Ascending aorta (tissue), 2 donors: ENCODE measurements at places on chromosomes 4 and X.

- DNase-seq, result no peak
These were observed 22.4 kb downstream of the NEXMIF start for GRCh38 chrX:74902806-74903205.

DNA sequence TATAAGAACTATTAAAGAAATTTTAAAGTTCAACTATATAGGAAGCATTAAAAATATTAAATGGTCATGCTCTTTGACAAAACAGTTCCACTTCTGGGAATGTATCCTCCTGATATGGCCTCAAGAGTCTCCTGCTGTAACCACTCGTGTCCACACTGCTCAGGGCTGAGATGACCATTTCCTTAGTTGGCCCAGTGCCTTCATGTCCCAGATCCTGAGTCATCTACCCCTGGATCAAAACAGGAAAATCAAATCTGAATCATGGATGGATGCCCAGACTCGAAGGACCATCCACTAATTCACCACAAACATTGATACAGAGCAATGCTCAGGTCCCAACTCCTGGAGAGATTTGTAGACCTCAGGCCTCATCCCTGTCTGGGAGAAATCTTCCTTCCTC is 44.7 kb downstream of the GPRASP3 start:
- DNase-seq, result no peak

DNA sequence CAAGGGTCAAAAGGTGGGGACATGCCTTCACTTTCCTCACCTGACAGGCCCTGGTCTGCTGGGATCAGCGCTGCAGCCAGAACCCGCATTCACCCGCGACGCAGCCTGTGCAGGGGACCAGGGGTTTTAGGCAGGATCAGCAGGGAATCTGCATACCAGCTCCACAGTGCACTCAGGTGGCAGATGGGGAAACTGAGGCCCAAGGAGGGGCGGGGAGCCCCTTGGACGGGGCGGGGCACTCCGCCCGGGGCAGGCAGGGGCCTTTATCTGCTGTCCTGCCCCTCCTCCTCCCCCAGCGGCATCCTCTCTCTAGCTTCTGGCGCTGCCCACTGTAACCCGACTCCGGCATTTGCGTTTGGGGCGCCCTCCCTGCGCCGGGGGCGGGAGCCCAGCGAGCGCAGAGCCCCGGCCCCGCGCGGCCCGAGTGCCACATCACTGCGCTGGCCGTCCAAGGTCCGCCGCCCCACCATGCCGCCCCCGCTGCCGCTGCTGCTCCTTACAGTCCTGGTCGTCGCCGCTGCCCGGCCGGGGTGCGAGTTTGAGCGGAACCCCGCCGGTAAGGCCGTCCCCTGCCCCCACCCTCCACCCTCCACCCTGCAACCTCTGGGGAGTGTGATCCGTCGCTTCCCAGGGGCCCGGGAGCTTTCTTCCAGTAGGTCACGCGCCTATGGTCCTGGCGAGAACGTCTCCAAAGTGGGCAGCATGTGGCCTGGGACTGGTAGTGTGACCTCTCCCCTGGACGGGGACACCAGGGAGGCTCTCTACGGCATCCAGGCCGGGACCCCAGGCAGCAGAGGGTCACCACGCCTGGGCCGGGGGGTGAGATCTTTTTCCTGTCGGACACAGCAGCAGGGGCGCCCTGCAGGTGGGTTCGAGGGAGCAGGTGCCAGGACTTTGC is at the start of gene CPZ:
Gene CPZ (plus strand): TSS at position 400 of the 898 bp plus-strand sequence. CDS start 69 bp downstream, at position 469.
- DNase-seq, result no peak

DNA sequence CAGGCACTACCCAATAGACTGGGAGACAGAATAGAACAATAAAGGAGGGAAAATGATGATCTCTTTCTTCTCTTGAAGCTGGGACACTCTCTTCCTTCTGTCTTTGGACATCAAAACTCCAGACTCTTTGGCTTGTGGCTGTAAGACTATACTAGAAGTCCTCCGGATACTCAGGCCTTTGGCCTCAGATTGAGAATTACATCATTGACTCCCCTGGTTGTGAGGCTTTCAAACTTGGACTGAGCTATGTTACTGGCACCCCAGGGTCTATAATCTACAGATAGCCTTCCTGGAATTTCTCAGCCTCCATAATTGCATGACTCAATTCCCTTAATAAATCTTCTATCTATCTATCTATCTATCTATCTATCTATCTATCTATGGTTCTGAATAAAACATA is 294.2 kb upstream of the CT83 start:
- DNase-seq, result no peak

- DNase-seq, result no peak
These were observed 119.0 kb downstream of the NKX6-1 start for GRCh38 chr4:84379917-84380641.

DNA sequence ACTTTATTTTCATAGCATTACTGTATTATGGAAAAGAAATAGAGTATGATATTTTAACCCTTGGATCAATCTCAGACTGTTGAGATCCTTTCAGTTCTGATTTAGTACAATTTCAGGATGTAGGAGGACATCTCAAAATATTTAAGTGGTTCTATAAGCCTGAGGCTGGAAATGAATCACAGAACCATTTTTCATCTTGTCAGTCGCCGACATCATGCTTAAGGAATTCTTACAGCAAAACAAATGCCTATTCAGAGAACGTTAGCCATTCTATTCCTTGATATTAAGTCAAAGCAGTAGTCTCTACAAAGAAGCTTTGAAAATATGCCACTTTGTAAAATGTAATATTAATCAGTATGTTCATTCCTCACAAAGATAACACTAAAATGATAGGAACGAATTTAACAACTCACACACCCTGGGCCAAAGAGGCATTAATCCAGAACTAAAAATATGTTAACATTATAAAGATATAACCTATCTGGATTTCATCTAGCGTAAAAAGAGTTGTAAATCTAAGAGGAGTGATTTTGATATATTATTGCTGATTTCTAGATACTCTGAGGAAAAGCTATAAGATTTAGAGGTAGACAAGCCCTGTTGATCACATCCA is 152.0 kb downstream of the GASK1B start:
- no peak for DNase-seq

- DNase-seq, result no peak
These were observed 4.5 kb downstream of the DMP1 start for GRCh38 chr4:87654487-87655044.
